ENCODE measurements at places on chromosomes 5 and 9.

DNA sequence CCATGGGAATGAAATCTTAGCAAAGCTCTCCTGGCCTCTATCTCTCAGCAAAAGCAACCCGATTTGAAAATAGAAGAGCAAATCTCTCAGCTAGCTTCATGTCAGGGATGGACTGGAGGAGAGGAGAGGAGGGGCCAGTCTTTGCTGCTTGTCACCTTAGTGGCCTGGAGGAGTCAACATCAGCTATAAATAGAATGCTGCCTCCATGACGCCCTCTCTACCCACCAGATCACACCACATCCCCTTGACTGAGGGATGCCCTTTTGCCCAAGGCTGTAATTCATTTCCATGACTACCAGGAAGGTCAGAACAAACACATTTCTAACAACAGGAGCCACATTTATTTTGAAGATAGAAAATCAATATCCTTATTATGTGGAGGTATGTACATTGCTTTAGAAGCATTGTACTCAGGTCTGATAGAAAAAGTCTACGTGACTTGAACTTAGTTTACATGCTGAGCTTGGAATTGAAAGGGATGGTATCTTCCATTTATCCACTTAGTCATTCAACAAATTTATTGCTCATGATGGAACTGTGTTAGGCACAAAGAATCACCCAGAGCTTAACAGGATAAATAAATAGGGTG, 92.4 kb upstream of the LIFR start:
- no peak for DNase-seq

DNA sequence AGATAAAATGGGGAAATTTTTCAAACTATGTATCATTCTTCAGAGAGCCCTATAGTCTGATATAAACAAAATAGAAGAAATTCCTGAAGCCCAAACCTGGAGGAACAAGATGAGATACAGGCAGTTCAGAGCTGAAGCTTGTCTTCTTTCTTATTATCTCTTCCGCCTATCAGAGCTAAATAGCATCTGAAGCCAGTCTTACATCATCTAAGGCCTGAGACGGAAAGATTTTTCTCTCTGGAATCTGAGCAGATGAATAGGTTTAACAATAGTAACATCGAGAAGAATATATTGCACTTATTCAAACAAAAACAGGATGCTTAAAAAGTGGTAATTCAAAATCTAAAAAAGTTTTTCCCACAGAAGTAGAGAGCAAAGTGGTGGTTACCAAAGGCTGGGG, 59.8 kb downstream of the LPAR1 start:
- DNase-seq, result no peak

DNA sequence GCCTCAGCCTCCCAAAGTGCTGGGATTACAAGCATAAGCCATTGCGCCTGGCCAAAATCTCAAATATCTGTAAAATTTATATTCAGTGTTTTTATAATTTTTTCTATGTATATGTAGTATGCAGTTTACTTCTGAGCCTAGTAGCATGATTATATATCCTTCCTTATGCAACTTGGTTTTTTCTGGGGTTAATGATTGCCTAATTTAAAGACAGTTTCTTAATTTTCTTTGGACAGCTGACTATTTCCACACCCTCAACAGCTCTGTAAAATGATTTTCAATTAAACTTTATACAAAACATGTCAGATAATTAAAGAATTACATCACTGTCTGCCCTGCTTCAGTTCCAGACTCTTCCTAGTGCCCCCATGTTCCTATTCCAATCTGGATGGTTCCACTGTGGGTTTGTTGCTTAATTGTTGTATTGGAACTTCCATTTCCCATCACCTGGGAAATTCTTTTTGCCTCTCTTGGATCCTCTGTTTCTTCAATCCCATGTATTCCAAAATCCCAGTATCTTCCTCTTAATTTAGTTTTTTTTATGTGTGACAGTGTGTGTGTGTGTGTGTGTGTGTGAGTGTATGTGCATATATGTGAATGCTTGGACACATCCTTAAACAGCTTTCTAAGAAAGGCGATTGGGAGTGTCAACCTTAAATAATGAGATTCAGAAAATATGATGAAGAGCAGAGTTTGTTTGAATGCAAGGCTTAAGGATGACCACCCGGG, 53.2 kb downstream of the C5orf22 start:
- no peak for DNase-seq

DNA sequence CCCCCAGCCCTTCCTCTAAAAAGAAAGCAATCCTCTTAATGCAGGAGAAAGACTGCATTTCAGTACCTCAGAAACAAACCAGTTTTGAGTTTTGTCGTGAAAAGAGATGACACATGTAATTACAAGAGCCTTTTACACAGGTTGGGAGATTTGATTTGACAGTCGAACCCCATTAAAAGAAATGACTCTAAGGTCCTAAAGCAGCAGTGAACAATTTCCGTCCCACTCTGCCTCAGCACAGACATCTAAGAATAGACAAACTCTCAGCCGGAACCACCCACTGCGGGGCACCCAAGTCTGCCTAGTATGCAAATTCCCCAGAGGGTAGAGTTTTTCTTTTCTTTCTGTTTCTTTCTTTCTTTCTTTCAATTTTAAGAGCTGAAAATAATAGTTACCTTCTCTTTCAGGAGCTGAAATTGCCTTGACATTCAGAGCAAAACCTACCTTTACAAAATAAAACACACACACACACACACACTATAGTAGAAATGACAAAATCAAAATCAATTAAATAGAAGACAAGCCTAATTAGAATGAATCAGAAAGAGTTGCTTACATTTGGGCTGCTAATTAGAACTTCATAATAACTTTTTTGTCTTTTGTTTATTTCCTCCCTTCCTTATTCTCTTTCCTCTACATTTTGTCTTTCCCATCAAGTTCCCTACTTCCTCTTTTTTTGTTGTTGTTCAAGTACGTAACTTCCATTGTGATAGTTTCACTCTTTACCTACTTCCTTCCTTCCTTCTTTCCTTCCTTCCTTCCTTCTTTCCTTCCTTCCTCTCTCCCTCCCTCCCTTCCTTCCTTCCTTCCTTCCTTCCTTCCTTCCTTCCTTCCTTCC, 65.1 kb downstream of the BASP1 start:
- DNase-seq, result peak; percentile 35

- DNase-seq, result no peak
These were observed 5.6 kb upstream of the NR5A1 start for GRCh38 chr9:124512806-124513204.

DNA sequence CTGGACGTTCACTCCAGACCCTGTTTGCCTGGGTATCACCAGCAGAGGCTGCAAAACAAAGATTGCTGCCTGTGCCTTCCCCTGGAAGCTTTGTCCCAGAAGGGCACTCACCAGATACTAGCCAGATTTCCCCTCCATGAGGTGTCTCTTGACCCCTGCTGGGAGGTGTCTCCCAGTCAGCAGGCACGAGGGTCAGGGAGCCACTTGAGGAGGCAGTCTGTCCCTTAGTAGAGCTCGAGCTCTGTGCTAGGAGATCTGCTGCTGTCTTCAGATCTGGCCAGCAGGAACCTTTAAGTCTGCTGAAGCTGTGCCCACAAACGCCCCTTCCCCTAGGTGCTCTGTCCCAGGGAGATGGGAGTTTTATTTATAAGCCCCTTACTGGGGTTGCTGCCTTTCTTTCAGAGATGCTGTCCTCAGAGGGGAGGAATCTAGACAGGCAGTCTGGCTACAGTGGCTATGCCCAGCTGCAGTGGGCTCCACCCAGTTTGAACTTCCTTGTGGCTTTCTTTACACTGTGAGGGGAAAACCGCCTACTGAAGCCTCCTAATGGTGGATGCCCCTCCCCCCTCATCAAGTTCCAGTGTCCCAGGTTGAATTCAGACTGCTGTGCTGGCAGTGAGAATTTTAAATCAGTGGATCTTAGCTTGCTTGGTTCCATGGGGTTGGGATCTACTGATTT, 253.9 kb downstream of the SPATA31D1 start:
- DNase-seq, result no peak

GRCh38 chr5:148372893-148373292, 10.9 kb upstream of the FBXO38 start:
- no peak for DNase-seq

GRCh38 chr9:90974016-90974415, 172.4 kb downstream of the SYK start:
- DNase-seq, result no peak

GRCh38 chr5:138330813-138331448, 673 bp downstream of the CDC25C start:
- DNase-seq, result no peak

DNA sequence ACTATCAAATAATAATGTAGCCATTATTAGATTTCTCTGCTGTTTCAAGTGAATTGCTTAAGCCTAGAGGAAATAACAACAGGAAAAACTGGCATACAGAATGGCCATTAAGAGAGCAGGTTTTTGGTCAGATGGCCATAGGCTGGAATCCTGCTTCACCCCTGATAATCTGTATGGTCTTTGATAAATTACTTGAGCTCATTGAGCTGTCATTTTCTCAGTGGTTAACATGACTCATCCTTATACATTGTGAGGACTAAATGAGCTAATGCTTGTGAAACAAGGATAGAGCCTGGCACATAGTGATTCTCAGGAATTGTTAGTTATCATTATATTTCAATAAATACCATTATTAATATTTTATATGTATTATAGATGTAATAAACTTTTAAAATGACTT, 516.5 kb downstream of the KIF4B start:
- DNase-seq, result no peak

DNA sequence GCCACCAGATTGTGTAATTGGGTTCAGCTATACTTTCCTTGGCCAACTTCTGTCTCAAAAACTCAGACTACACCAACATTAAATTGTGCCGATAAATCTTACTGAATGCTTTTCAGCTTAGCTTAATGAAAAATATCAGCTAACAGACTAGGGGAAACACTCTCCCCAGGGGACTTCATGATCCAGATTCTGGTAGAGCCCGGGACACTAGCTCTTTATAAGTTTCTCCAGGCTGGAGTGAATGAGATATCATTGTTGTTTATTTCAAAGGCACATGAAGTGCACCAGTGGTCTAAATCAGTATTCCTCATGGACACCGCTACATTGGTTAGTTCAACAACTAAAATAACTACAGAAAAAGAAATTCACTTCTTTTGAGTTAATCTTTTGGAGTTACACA, 10.5 kb upstream of the LHFPL2 start:
- DNase-seq, result no peak

- DNase-seq, result no peak
These were observed 16.6 kb downstream of the OTULINL start for GRCh38 chr5:14598225-14598624.

DNA sequence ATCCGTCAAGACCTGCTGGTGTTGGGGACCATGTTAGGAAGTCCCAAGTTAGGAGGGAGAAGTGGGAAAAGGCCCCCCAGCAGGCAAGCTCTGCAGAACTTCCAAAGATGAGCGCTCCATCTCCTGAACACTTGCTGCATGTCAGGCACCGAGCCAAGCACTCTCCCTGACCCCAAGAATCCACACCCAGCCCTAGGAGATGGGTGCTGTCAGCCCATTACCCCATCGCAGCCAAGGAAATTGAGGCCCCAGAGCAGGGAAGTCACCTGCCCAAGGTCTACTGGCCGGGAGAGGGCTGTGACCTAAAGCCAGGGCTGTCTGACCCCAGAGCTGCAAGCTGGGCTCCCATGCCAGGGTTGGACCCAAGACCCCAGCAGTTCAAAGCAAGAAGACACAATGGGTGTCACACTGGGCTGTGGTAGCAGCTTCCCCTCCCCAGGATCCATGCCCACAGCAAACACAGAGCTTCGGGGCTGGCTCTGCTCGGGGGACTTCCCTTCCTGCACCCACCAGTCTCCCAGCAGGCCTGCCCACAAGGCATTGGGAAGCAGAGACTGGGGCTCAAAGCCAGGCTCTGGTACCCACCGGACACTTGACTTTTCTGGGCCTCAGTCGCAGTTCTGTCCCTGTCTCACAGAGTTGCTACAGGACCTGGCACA, 13.5 kb downstream of the EEIG1 start:
- DNase-seq, result no peak

GRCh38 chr5:126471875-126472537, 48.8 kb downstream of the GRAMD2B start:
- DNase-seq, result no peak

DNA sequence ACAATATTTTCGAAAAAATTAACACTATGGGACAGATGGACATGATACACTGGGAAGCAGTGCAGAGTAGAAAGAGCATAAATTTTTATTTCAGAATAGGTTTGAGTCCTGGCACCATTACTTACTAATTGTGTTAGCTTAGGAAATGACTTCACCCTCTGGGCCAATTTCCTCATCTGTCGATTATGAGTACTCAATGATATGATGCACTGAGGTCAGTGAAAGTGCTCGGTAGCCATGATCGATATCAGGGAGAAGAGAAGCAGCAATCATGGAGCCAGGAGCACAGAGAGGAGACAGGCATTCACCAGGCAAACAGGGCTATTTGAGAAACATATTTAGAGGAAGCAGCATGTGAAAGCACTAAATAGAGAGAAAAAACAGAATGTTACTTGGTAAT, 29.4 kb downstream of the NR6A1 start:
- DNase-seq, result no peak

GRCh38 chr5:76983468-76983867, 30.6 kb downstream of the CRHBP start:
- DNase-seq, result no peak

DNA sequence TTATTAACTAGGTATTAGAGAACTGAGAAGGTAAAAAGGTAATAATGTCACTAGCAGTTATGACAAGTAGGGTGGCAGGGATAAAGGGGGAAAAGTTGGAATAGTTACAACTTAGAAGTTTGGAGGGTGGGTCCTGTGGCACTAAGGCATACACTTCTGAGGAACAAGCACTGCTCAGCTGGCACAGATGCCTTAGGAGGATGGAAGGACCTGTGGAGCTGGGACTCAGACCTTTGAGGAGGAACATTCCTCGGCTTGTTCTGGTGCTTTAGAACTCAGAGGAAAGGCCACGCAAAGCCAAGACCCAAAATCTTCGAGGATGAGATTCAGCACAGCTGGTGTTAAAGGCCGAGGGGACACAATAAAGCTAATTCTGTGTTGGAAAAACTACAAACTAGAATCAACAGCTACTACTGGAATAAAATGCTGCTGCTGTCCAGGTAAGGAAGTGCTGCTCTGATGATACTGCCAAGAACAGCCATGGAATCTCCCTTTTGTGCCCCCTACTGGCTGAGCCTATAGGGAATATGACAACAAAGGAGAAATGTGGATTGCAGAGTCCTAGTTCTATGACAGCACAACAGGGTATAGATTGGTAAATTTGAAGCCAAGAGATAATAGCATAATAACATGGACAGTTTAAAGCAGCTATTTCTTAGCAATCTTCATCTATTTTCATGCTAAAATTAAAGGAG, 126.7 kb downstream of the SLC25A46 start:
- DNase-seq, result peak; percentile 13

DNA sequence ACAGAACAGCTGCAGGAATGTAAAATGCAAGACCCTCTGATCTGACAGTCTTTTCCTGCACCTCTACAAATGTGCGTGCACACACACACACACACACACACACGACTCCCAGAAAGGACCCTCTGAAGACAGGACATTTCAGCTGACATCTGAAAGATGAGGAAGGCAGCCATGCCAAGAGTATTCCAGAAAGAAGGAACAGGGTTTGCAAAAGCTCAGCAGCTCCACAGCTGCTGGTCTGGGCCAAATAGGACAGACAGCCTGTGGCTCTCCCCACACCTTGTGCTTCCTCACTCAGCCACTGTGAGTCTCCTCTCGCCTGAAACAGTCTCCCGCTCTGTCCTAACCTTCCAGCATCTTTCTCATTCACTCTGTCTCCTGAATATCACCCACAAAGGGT, 189.0 kb downstream of the PALM2AKAP2 start:
- DNase-seq, result no peak

GRCh38 chr9:114805670-114806525, at the start of gene TNFSF15:
TNFSF15 (minus strand) TSS chr9:114806039; CDS start chr9:114806012, 27 bp downstream.
- peak; percentile 7 for DNase-seq

GRCh38 chr5:159453209-159453608, 122.9 kb upstream of the IL12B start:
- DNase-seq, result no peak
